NCI-H2081 treated with DMSO at 0.1 percent for 48 hours (cell line): ENCODE measurements at places on chromosomes 16 and 17.

GRCh38 chr16:70359552-70359951 is 12.8 kb downstream of the DDX19A start:
- no peak for DNase-seq

DNA sequence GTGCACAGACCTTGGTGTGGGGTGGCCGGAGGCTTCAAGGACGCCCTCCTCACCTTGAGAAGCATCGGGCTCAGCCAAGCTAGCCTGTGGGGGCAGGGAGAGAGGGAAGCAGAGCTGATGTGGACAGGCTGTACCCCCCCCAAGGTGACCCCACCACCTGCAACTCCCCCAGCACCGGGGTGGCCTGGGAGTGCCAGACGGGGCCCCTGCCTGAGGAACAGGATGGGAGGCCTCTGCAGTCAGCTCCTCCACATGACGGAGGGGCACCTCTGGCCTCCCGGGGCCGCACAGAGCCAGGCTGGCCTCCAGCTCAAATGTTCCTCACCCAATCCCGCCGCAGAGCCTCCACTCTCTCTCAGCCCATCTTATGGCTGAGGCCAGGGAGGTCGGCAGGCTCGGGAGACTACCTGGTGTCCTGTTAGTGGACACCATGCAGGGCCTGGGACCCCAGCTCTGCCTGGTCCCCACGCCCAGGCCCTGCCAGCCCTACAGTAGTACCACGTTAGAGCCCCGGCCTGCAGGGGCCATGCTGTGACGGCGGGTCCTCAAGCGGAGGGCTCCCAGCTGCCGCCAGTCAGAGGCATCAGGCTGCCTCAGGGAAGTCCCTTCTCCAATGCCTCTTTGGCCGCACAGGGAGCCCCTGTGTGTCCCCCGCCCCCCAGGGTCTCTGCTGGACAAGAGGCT is 19.4 kb upstream of the SLC38A10 start:
- no peak for DNase-seq

DNA sequence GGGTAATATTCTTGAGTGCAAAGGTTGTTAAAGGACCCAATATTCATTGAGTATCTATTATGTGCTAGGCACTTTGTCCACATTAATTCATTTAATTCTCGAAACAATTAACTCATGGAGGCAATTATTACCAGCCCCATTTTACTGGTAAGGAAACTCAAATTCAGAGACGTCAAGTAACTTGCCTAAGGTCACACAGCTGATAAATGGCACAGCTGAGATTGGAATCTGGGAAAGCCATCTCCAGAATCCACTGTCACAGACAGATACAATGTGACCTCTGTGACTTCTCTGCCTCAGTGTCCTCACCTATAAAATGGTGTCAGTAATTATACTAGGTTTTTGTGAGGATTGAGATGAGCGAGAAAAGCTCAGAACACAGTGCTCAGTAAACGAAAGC is 320.8 kb upstream of the ZFHX3 start:
- DNase-seq = no peak

- DNase-seq = no peak
Observed at GRCh38 chr17:39270923-39271322, 45.2 kb upstream of the STAC2 start.
